ENCODE measurements at places on chromosomes 3 and 15. TPM values are rescaled to one million over a fixed set of nuclear protein-coding genes. Genes with fewer than 3 reads are reported as not detected.

DNA sequence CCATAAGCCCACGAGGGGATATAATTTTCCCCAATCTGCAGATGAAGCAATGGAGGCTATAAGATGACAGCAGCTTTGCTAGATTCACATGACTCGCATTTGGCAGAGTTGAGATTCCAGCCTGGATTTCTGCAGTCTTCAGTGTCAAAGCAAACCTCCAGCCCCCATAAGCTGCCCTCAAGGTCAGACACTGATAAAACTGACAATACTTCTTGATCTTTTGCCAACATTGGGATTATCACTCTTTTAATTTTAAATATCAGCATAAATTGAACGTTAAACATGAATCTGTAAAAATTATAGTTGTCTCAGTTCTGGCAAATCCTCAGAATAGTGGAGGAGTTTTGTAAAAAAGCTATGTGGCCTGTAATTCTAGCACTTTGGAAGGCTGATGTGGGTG lies 234.1 kb upstream of the TRIM42 start:
- no peak for DNase-seq

DNA sequence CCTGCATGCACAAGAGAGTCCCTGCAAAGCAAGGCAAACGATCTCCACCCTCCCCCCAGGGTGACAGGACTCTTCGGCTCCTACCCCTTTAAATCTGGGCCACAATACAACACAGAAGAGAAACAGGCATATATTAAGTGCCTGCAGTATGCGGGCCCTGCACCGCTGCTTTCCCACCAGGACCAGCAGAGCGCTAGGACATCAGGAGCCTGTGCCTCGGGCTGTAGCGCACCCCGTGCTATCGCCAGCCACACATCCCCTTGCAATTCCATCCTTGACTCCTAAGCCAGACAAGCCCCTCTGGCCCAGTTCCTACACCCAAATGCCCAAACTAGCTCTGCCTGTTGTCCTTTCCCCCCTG lies 4.1 kb downstream of the GALNT15 start:
- DNase-seq = no peak

Gene SST
- 1.3 TPM for total RNA-seq

Gene CPN2
- not detected for total RNA-seq

DNA sequence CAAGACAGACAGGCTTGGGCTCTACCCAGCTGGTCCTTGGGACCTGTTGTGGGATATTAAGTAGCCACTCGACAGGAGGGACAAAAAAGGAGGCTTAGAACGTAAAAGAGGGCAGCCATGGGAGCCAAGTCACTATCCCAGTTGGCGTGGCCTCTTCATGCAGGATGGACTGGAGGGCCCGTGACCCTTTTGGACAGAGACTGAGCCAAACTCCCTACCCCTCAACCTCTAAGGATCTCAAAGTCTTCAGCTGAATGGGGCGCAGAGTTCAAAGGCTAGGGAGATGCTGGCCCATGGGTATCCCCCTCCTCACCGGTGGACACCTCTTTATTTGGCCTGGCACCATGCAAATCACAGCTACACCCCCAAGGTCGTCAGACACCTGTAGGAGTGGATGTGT lies 57.8 kb upstream of the SEC13 start:
- DNase-seq = no peak

Gene RAD51
- 42.4 TPM for total RNA-seq
